ENCODE measurements at places on chromosomes 3 and 15.

DNA sequence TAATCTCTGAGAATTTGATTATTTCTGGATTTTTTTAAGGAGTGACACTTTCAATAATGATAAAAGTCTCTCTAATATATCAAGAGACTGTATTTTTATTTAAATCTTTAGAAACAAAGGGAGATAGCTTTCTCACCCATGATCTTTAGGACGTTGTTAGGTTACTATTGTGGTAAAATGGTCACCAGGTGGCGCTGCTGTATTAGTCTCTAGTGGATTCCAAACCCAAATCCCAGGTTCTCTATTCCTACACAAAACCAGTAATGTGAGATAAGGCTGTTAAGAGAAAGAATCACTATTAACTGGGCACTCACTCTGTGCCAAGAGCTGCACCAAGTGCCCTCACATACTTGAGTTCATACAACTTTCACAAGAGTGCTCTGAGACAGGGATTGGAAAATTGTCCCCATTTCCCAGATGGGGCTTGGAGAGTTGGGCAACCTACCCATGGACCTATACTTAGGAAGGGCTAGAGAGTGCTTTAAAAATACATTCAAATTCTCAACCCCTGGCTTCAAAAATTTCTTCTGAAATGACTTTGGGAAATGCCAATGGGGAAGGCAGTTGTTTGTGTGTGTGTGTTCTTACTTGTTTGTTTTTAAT, 593.4 kb upstream of the TGFBR2 start:
- peak; percentile 56 for DNase-seq

GRCh38 chr3:43260412-43260811, 25.9 kb upstream of the SNRK start:
- DNase-seq: no peak

DNA sequence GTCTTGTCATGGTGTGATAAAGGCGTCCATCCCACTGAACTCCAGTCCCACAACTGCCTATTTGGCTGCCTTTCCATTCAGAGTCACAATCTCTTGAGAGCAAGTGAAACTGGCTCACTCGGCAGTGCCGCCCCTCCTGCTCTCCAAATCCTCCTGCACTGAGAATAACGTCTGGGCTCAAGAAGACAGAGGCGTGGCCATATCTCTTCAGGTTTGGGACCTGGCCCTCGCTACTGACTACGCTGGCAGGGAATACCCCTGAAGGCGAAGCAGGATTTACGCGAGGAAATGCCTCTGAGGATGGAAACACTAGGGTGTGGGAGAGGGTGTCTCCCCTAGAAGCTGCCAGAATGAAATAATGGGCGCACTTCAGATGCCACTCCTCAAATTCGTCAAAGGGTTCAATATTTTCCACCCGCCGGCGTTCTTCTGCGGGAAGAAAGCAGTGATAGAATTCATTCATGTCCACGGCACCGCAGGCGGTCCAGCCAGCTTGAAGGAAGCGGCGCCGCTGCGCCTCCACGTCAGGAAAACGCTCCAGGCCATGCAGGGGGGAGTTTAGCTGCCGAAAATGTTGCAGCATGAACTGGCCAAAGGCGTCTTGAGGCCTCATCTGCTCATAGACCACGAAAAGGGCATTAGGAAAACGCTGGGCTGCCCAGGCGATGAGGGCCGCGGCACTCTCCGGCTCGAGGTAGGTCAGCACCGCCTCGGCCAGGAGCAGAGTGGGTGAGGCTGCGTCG, 985 bp downstream of the LCMT2 start:
- no peak for DNase-seq

DNA sequence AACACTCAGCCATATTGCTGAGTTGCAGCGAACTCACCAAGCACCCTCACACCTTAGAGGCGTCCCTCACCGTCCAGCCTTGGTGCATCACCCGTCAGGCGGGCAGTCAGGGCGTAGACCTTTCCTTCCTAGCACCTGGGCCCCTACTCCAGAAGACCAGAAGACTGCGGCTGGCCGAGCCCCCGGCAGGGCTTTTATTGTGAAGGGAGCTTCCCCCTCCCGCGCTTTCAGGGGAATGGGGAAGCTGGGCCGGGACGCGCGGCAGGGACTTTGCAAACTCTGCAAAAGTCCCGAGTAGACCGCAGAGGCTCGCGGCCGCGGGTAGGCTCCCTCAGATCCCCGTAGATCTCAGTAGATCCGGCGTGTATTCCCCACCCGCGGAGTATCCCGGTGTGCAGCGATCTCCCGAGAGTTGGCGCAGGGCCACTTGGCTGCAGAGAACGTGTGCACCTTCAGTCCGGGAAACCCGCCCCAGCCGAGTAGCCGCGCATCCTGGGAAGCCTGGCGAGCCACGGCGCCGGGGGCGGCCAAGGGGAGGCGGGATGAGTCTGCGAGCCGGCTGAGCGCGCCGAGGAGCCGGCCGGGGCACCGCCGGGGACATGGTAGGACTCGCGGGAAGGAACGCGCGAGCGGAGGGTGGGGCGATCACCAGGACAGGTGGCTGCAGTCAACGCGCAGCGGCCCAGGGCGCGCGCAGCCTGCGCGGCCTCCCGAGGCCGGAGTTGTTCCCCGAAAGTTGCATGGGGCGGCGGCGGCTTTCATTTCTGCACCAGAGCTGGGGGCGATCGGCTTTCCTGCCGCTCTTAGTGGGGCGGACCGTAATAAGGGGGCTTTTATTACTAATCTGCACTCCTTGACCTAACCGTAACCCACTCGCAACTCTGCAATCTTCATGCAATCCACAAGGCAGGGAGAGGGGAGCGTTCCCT, at the start of gene GASK1A:
GASK1A (plus strand) TSS at position 268 of the 929 bp plus-strand sequence; CDS start at position 600, 332 bp downstream.
- no peak for DNase-seq

GRCh38 chr3:43794776-43795175, 104.0 kb downstream of the ABHD5 start:
- DNase-seq: no peak

GRCh38 chr3:4306860-4307259, 3.7 kb downstream of the SETMAR start:
- no peak for DNase-seq

DNA sequence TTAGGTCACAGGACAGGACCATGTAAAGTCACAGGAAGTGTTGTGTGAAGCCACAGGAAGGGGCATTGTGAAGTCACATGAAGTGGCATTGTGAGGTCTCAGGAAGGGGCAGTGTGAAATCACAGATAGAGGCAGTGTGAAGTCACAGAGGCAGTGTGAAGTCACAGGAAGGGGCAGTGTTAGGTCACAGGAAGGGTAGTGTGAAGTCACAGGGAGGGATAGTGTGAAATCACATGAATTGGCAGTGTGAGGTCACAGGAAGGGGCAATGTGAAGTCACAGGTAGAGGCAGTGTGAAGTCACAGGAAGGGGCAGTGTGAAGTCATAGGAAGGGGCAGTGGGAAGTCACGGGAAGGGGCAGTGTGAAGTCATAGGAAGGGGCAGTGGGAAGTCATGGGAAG, 37.9 kb downstream of the GASK1A start:
- no peak for DNase-seq

DNA sequence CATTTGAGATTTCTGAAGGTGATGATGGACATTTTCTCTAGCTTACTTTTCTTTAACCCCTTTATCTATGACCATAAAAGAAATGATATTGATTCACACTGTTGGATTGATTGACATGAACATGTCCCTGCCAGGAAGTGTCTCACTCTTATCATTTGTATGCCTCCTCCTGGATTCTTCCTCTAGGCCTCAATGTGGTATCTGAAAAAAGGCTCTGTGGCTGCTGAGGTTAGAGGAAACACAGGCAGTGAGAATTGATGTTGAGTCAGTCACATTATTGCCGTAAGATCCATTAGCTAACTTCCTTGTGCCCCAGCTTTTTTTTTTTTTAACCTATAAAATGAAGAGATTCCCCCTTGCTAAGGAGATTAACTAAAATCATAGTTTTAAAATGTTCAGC, 8.0 kb upstream of the THRB start:
- no peak for DNase-seq

- no peak for DNase-seq
Measured at GRCh38 chr15:101024073-101024695, 105.0 kb downstream of the LRRK1 start.

GRCh38 chr3:52283306-52283705, 4.3 kb upstream of the GLYCTK start:
- no peak for DNase-seq

DNA sequence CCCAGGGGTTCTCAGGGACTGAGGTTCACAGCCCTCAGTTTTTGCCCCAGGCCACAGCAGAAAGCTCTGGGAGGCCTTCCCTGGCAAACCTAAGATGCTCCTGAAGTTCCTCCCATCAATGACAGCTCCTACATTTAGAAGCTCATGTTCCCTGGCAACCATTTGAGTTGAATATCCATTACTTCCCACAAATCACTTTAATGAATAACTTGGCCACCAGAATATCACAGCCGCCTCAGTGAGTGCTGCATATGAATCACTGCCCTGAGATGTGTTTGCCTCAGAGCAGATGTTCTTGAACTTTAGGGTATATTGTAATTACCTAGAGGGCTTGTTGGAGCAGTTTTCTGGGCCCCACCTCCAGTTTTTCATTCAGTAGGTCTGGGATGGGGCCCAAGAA, 27.4 kb downstream of the SLCO2A1 start:
- no peak for DNase-seq

DNA sequence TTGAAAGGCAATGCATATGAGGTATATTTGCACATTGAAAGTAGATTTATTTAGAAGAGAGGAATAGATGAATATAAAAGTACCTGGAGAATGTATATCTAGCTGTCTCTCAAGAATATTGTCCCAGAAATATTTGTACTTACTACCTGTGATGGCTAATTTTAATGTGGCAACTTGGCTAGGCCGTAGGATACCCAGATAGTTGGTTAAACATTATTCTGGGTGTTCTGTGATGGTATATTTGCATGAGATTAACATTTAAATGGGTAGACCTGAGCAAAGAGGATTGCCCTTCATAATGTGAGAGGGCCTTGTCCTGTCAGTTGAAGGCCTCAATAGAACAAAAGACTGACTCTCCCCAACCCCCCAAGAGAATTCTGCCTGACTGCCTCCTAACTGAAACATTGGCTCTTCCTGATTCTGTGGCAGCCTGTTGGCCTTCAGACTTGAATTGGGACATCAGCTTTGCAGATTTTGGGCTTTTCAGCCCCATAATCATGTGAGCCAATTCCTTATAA, 69.4 kb upstream of the FILIP1L start:
- DNase-seq: no peak

GRCh38 chr15:51969728-51970127, 1.9 kb downstream of the LEO1 start:
- DNase-seq: no peak

DNA sequence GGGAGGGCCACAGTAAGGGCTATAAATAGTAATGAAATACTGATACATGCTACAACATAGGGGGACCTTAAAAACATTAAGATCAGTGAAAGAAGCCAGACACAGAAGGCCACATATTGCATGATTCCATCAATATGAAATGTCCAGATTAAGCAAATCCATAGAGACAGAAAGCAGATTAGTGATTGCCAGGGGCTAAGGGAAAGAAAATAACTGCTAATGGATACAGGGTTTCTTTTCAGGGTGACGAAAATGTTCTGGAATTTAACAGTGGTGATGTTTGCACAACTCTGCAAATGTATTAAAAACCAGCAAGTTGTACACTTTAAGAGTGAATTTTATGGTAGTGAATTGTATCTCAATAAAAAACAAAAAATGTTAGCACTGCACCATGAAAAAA, 37.0 kb downstream of the PIK3R4 start:
- DNase-seq: no peak

GRCh38 chr15:72184165-72184811, 13.3 kb downstream of the GRAMD2A start:
- DNase-seq: no peak

DNA sequence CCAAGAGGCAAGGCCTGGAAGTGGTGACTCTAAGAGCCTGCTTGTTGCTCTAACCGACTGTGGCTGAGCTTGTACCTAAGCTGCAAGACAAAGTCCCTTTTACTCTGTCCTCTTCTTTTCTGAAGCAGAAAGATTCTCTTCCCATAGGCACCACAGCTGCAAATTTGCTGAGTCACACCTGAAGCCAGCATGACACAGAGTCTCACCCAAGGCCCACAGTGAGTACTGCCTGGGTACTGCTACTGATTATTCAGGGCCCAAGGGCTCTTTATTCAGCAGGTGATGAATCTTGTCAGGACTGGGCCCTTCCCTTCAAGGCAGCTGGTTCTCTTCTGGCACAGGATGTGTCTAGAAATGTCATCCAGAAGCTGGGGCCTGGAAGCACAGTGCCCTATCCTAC, 18.9 kb upstream of the TIGIT start:
- no peak for DNase-seq

GRCh38 chr15:59190291-59190690, 16.4 kb upstream of the LDHAL6B start:
- no peak for DNase-seq

- no peak for DNase-seq
Measured at GRCh38 chr3:52452570-52453221, 1.1 kb downstream of the TNNC1 start.

DNA sequence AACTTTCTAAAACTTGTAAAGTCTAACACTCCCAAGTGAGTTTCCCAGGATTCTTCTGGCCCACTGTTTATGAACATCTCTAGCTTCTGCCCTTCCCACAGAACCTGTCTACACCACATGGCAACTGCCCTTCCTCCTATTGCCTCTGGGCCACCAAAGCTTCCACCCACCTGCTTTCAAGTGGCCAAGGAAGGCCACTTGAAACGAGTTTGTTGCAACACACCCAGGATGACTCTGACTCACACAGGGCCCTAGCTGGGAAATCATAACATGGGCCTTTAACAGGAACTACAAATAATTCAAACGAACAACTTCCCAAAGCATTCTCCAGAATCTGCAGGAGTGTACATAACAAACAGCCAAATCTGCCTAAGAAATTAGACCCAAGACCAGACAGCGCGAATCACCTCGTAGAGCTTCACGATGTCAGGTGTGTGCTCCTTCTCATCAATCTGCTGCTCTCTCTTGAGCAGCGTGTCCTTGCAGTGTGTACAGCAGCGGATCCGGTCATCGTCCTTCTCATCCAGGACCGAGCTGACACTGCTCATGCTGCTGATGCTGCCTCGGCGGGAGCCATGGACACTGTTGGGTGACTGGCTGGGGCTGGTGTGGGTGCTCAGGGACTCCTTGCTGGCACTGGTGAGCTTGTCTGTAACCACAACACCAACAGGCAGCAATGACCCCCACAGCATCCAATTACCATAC, 16.8 kb downstream of the RBSN start:
- DNase-seq: no peak

DNA sequence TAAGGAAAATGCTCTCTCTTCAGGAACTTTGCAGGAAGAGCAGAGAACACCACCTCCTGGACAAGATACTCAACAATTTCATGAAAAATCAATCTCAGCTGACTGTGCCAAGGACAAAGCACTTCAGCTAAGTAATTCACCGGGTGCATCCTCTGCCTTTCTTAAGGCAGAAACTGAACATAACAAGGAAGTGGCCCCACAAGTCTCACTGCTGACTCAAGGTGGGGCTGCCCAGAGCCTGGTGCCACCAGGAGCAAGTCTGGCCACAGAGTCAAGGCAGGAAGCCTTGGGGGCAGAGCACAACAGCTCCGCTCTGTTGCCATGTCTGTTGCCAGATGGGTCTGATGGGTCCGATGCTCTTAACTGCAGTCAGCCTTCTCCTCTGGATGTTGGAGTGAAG, 200.5 kb downstream of the AKAP13 start:
- DNase-seq: no peak

DNA sequence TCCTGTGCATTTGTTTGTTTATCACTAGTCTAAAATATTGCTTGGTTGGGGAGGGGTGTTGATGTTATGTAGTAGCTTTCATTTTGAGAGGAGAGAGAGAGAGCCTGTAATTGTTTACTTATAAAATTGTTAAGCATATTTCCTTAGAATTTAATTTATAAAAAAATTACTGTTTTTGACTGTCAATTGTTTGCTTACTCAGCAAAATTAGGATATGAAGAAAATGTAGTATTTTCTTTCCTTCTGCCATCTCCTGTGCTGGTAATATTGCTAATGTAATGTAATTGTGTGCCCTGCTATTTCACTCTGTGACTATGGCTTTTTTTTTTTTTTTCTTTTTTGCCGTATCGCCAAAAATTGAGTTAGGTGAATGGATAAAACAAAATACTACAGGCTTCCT, 3.5 kb downstream of the U2SURP start:
- no peak for DNase-seq

All from NCI-H1092 (cell line).